Mesenchymal stem cell (in vitro differentiated cells and primary cell): ENCODE measurements at places on chromosomes 3 and 15.
A peak's percentile ranks its signal among the peaks of the same experiment; 100 is the strongest.

DNA sequence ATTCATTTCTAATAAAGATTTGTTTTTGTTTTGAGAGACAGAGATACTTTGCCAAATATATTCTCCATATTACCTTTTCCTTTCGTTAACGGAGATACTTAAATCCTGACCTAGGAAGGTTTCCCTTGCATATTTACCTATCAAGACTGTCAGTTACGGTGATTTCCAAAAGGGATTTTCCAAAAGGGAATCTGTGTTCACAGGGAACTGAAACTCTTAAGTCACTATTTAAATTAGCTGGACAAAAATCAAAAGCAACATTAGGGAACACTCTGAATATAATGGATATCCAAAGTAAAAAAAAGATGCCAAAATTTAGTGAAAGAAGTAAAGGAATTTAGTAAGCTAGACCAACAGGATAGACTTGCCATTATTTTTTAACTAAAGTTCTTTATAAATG lies 576 bp downstream of the LRRFIP2 start:
- DNase-seq = no peak

- no peak for DNase-seq
Measured at GRCh38 chr3:101453961-101454360, 59.1 kb downstream of the SENP7 start.

DNA sequence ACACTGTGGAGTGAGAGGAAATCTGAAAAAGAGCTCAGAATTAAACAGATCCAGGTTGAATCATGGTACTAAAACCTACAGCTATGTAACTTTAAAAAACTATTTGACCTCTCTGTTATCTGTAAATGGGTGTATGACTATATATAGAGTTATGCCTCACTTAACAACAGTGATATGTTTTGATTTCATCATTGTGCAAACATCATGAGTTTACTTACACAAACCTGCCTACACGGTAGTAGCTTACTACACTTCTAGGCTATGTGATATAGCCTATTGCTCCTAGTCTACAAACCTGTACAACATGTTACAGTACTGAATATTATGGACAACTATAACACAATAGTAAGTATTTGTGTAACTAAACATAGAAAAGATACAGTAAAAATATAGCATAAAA lies 191.6 kb upstream of the MEIS2 start:
- no peak for DNase-seq

DNA sequence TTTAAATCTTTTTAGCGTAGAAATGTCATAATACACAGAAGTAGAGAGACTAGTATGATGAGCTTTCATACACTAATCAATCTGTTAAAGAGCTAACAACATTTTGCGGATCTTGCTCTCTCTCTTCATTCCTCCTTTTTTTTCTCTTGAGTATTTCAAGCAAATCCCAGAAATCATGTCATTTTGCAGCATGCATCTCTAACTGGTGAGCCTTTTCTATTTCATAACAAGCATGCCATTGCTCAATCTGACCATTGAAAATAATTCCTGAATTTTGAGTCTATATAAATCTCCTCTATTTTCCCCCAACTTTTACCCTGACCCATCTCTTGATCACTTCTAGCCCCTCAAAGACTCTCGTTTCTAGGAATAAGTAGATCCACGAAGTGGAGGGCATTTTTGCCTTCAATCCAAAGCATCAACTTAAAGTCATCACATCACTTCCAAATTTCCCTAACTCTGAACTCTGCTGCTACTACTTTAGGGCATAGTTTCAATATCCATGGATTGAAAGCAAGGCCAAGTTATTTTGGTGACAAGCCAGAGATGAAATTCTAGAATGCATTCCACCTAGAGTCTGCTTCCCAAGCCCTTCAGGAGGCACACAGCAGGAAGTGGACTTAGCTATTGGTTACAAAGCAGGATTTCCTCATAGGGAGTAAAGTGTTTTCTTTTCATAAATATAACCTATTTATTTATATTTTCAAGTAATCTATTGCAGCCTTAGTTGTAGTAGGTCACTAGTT lies 253.5 kb upstream of the ZPLD1 start:
- DNase-seq = peak; percentile 66

DNA sequence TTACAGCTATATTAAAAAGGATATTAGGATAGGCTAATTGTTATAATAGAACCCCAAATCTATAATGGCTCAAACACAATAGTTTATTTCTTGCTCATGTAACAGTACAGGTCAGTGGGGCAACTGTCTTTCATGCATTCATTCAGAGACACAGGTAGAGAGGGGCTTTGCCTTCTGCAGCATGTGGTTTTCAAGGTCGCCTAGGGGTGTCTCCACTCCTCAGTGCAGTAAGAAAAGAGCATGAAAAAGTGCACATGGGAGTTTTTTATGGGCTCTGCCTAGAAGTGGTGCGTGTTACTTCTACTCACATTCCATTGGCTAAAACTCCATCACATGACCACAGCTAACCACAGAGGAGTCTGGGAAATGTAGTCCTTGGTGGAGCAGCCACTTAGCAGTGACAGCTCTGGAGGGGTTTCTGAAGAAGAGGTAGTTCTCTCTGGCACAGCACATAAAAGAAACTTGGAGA lies 1.8 kb downstream of the ZBTB38 start:
- DNase-seq = peak; percentile 94

- peak; percentile 99 for DNase-seq
Measured at GRCh38 chr15:44426975-44427755, at the start of gene CTDSPL2. Gene CTDSPL2, plus strand, starts transcription at chr15:44427629. Its CDS starts 31,386 bp downstream, at chr15:44459015.

DNA sequence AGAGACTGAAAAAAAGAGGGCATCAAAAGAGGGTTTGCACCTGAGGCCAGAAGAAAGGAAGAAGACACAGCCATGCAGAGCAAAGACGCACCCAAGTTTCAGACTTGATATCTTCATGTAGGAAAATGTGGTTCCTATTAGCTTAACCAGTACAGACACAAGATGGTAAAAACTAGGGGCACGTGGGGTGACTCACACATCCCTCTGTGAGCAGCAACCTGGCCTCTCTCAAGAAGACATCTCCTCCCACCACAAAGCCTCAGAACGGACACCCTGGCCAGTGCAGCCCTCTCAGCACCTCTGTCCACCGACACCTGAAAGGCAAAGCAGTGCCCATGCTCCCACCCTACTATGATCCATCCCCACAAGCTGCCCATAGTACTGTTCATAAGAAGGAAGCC lies 33.3 kb downstream of the GLB1 start:
- DNase-seq = no peak

DNA sequence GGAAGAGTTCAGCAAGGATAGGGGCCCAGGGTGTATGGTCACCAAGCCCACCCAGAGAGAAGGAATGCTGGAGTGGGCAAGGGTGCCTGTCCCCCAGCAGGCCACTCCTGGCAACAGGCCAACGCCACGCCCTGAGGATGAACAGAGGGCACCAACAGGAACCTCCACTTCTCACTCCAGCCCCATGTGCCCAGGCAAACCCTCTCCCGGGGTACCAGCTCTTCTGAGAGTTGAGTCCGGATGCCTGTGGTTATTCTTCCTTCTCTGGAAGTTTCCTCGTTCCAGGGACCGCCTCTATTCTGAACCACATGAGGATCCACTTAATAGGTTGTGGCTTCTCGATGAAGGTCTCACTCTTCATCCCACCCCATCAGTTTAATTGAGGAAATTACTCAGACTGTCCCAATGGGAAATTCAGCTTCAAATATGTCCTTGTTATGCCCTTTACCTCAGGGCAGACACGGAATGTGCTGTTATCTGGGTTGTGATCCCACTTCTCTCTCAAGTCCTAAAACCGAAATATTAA lies 114.3 kb downstream of the LIPC start:
- peak; percentile 24 for DNase-seq

- DNase-seq = no peak
Measured at GRCh38 chr3:153277029-153277428, 115.0 kb downstream of the RAP2B start.

DNA sequence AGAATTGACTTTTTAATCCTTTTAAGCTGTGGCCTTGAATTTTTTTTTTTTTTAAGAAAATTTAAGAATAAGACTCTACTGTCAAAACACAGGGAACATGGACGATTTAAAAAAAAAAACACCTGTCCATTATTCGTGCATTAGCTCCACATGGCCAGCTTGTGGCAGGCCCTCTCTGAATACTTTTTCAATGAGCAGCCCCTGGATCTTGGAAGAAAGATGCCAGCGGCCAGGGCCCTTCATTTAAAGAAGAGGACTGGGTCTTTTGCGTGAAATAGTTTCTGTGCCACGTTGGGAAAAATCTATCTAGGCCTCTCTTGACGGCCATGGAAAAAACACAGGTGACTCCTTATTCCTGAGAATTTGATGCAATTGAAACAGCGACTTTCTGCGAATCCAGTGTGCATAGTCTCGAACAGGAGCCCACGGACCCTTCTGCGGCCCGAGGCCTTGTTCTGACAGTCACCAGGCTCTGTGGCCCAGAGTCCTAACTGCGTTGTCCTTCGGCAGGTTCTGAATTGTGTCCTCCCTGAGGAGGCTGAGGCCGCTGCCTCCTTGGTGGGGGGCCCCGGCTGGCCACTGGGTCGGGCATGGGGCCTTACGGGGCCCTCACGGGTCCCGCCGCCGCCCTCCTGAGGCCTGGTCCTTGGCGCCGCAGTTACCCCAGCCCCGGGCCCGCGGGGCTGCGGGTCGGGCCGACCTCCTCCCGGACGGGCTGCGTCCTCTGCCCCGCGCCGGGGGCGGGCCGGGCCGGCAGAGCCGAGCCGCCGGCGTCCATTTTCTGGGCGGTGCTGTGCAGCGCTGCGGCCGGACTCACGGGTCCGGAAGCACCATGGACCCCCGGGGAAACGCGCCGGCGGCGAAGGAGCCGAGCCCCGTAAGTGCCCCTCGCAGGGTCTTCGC lies 33.5 kb downstream of the ZBTB38 start:
- peak; percentile 52 for DNase-seq

DNA sequence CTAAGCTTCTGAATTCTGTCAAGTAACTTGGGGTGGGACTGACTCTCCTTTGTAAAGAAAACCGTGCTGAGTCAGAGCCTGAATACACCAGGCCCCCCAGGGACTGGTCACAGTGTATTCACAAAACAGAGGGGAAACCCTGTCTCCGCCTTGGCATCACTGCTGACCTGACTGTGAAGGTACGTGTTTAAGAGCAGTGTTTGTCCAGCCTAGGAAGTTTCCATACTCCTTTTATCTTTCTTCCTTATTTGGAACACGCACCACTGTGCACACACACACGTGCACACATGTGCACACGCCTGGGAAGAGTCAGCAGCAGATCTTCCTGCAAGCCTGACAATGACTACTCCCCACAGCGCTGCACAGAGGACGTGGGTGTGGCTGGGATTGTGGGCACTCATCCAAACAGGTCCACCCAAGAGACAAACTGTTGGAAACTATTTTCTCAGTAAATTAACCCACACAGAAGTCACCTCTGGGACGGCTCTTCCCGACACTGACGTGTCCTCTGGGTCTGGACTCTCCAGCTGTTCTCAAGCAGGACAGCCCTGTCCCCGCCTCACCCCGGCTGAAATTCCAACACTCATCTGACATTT lies 87.7 kb downstream of the ATP10A start:
- peak; percentile 16 for DNase-seq

- no peak for DNase-seq
Measured at GRCh38 chr3:194782698-194783404, 97.2 kb downstream of the FAM43A start.

DNA sequence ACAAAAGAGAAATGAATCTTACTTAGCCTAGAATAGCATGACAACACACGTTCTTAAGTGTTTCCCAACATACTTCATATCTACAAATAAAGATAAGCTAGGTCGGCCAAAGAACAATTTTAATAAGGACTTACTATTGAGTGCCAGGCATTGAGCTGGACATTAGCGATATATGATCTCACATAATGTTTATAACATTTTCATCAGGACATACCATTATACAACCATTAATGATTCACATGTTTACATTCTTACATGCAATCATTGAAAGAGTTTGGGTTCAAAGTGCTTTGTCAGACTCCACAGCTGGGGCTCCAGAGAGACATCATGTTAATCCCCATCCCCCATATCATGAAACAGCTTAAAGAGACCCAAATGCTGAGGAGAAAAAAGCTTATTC lies 189.0 kb downstream of the STT3B start:
- DNase-seq = peak; percentile 19

- DNase-seq = peak; percentile 72
Measured at GRCh38 chr3:132343018-132343612, 25.9 kb downstream of the ACP3 start.

DNA sequence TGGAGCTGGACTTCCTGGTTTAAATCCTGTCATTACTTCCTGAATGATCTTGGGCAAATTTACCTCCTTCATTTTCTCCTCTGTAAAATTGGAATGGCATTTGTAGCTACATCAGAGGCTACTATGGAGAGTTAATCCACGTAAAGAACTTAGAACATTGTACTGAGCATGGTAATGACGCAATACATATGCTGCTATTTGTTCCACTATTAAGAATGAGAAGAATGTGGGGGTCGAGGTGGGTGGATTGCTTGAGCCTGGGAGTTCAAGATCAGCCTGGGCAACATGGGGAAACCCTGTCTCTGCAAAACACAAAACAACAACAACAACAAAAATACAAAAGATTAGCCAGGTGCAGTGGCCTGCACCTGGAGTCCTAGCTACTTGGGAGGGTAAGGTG lies 250.6 kb downstream of the RYR3 start:
- DNase-seq = no peak

DNA sequence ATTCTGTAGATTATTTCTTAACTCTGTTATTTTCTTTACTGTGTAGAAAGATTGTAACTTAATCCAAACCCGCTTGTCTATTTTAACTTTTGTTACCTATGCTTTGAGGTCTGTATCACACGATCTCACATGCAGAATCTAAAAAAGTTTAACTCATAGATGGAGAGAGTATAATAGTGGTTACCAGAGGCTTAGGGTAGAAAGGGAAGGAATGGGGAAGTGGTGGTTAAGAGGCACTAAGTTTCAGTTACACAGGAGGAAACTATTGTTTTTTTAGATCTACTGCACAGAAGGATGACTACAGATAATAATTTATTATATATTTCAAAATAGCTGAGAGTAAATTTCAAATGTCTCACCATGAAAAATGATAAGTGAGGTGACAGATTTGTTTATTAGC lies 515.2 kb downstream of the RSL24D1 start:
- no peak for DNase-seq
